Epithelial cell of esophagus (primary cell): ENCODE measurements at places on chromosomes 16 and 17.

DNA sequence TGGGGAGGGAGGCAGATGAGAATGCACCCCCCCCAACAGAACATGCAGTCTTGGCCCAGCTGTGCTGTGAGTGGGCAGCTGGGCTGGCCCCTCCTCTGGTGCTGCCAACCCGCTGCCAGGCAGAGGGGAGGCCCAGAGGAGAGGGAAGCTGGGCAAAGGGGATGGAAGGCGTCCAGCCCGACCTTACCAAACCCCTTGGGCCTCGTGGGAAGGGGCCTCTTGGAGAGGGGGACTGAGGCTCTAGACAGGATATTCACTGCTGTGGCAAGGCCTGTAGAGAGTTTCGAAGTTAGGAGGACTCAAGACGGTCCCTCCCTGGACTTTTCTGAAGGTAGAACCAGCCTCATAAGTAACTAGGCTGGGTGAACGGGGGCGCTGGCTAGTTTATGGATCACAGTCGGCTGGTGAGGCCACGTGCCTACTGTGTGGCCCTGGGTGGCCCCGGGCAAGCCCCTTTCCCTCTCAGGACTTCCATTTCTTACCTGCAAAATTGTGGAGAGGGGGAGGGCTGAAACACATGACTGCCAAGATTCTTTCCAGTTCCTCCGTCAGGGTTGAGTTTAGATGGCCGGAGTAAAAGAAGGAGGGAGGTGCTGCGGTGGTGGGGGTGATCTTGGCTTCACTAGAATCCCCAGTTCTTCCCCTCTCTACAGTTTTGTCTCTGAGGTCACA is 857 bp upstream of the STAT5A start:
- DNase-seq = no peak

GRCh38 chr17:49466436-49466835 is 28.7 kb upstream of the NGFR start:
- no peak for DNase-seq

- no peak for DNase-seq
Measured at GRCh38 chr17:79859676-79860615, 20.7 kb upstream of the CBX4 start.

- no peak for DNase-seq
Measured at GRCh38 chr17:78628547-78629435, 51.6 kb upstream of the DNAH17 start.

- no peak for DNase-seq
Measured at GRCh38 chr17:56608944-56609343, 15.4 kb downstream of the NOG start.

GRCh38 chr17:58136669-58137279 is 11.4 kb upstream of the OR4D1 start:
- peak; percentile 37 for DNase-seq

DNA sequence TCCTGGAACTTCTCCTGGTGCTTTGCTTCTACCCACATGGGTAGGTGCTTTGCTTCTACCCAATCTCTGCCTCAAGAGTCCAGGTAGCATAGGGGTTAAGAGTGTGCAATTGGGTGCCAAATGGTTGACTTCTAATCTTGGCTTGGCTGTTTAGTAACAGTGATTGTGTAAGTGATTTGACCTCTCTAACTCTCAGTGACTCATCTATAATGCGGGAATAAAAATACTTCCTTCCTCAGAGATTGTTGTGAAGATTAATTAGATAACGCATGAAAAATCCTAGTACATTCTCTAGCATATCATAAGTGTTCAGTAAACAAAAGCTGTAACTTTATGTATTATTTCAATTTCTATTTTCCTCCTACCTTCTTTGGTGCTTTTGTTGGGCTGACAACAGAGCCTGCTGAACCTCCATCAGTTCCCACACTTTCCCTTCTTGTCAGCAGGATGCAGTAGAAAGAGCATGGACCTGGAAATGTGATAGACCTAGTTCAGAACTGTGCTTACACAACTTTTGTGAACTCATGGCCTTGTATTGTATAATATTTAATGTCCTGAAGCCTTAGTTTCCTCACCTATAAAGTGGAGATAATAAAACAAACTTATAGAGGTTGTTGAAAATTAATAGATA is 72.9 kb upstream of the SMIM36 start:
- DNase-seq = peak; percentile 54

GRCh38 chr16:6864671-6865070 is 468.0 kb upstream of the RBFOX1 start:
- no peak for DNase-seq

- DNase-seq = no peak
Measured at GRCh38 chr16:30885196-30885595, 8.7 kb downstream of the BCL7C start.

- no peak for DNase-seq
Measured at GRCh38 chr16:3730161-3731125, 13.1 kb upstream of the TRAP1 start.

GRCh38 chr16:87926246-87927194 is 9.8 kb downstream of the CA5A start:
- DNase-seq = no peak

DNA sequence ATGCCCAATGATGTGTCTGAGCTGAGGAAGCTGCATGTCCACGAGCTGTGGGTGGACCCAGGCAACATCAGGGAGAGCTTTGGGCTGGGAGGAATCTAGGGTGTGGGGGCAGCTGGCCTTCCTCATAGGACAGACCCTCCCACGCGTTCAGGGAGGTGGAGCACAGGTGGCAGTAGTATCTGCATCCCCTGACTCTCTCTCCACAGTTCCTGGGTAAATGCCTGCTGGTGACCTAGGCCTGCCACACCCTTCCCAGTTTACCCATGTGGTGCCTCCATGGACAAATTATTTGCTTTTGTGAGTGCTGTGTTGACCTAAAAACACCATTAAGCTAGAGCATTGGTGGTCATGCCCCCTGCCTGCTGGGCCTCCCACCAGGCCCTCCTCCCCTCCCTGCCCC is 3.2 kb downstream of the HBM start:
- DNase-seq = no peak

DNA sequence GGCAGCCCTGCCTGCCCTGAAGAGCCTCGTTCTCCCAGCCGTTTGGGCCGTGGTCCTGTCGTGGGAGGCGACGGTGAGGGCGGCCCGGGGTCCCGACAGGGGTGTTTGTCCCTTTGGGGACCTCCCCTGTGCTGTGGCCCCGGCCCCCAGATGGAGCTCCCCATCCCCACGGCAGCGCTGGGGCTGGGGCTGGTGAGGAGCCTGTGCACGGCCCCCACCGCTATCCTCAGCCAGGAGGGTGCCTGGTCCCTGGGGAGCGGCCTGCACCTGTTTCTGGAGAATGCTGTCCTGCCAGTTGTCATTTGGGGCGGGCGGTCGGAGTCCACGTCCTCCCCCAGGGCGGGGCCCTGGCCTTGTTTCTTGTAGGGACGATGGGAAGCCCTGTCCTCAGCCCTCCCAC is 6.6 kb downstream of the CAPN15 start:
- DNase-seq = no peak

- DNase-seq = peak; percentile 70
Measured at GRCh38 chr16:76910931-76911330, 280.1 kb upstream of the MON1B start.

DNA sequence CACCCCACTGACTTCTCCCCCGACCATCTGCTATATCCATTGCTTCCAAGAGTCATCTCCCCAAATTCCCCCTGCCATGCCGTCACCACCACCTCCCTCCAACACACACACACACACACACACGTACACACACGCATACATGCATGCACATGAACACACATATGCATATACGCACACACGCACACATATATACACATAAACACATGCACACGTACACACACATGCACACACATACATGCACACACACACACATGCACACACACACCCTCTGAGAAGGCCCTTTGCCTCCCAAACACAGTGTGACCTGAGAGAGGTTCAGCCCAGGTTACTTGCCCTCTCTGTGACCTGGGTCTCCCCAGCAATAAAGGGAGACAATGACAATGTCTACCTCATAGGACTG is 95.1 kb downstream of the ZNF423 start:
- DNase-seq = no peak

GRCh38 chr17:78893684-78894083 is 9.3 kb downstream of the CEP295NL start:
- DNase-seq = no peak

- no peak for DNase-seq
Measured at GRCh38 chr16:10504404-10504885, 76.0 kb downstream of the EMP2 start.

DNA sequence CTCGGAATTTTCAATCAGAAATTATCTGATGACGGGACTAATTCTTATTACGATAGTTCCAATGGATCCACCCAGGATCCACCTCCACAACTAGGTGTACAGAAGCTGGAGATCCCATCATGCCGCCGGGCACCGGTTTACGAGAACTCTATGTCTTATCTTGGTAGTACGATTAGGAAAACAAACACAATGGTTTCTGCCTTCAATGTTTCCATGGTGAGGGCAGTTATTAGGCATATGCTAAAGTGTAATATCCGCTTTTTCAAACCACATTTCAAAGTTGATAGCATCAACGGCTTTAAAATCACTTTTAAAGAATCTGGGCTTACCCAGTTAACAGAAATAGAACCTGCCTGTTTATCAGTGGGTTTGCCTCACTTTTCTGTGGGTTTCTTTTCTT is 705.7 kb downstream of the MAF start:
- no peak for DNase-seq

- no peak for DNase-seq
Measured at GRCh38 chr17:8913091-8913490, 45.6 kb upstream of the PIK3R6 start.

DNA sequence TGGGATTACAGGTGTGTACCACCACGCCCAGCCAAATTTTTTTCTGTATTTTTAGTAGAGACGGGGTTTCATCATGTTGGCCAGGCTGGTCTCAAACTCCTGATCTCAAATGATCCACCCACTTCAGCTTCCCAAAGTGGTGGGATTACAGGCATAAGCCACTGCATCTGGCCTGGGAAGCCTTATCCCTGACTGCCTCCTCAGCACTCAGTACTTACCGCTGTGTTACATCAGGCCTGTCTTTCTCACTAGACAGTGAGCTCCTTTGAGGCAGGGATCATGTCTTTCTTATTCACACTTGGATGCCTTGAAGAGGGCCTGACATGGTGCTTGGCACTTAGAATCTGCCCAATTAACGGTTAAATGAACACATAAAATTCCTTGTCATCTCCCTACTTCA is 56.3 kb upstream of the MTMR4 start:
- no peak for DNase-seq

DNA sequence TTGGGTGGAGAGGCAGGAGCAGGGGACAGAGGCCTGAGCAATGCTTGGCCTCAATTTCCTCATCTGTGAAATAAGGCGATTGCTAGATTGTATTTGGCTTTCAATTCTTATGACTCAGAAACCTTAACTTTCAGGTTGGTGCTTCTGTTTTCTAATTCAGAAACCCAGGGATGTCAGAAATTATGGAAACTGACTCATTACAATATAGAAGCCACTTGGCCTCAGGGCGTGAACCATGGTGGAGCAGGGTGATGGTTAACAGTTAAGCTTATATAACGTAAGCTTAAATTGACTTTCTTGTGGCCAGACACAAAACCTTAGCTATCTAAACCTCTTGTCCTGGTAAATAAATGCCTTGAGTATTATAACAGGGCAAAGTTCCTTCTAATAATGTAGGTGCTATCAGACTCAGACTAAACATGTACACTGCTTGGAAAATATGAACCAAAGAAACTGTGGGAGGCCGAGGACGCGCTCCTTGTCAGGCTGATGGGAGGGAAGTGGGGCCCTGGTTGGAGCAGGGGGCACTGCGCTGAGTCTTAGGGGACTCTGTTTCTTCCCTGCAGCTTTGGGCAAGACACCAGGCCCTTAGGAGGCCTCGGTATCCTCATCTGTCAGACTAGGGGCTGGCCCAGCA is 17.1 kb upstream of the SREBF1 start:
- DNase-seq = peak; percentile 81

GRCh38 chr16:57923841-57924240 is 47.1 kb downstream of the CNGB1 start:
- DNase-seq = peak; percentile 75

- peak; percentile 49 for DNase-seq
Measured at GRCh38 chr17:47257651-47258339, 4.2 kb downstream of the ITGB3 start.

DNA sequence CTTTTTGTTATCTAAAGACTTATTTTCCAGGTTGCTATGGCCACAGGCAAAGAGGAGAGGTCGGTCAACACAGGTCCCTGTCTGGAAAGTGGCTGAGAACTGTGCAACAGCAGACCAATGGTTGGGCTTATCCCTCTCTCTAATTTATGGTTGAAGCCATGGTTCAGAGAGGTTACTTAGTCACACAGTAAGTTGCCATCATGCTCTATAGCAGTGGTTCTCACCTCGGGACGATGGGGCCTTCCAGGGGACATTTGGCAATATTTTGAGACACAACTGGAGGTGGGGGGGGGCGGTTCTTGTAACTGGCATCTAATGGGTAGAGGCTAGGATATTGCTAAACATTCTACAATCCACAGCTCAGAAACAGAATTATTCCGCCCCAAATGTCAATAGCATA is 842 bp upstream of the LDAF1 start:
- DNase-seq = no peak

- DNase-seq = no peak
Measured at GRCh38 chr16:54363766-54364165, 77.2 kb upstream of the IRX3 start.

DNA sequence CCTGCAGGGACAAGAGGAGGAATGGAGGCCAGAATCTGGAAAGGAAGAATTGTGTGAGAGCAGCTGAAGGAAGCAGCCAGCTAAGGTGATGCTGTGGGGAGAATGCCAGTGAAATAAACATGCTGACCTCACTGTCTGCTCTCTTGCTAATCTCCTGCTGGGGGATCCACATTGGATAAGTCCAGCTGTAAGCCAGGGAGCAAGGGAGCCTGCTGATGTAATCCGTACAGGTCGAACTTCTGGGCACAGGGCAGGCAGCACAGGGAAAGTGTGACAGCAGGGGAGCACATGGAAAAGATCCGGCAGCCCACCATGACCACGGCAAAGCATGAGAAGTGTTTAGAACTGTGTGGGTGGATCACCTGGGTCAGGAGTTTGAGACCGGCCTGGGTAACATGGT is 7.5 kb upstream of the XPO6 start:
- no peak for DNase-seq

GRCh38 chr16:74626741-74627416 is 20.0 kb upstream of the GLG1 start:
- DNase-seq = no peak

GRCh38 chr17:58310511-58311428 is 17.8 kb downstream of the TSPOAP1 start:
- no peak for DNase-seq

DNA sequence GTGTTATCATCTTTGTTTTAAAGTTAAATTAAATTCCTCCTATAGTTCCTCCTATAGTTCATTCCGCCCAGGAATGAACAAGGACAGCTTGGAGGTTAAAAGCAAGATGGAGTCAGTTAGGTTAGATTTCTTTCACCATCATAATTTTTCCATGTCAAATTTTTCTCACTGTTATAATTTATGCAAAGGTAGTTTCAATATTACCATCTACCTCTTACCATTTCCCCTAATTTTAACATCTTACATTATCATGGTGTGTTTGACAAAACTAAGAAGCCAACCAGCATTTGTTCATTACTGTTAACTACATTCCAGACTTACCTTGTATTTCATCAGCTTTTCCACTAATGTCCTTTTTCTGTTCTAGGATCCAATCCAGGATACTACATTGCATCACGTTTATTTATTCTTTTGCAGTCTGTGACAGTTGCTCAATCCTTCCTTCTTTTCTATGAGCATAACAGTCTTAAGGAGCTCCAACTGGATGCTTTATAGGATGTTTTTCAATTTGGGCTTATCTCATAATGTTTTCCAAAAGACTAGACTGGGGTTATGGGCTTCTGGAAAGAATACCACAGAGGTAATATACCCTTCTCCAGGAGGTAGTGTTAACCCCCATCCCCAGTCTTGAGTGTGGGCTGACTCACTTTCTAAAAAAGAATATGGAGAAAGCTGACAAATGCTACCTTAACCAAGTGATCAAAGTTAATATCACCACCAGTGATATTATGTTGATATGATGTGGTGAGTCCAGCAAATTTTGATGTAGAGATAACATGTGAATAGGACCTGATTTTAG is 158.5 kb downstream of the PPM1E start:
- peak; percentile 59 for DNase-seq
